ENCODE measurements at places on chromosomes 7 and 10. TPM values are rescaled to one million over a fixed set of nuclear protein-coding genes. Genes with fewer than 3 reads are reported as not detected.

The CHRM2 gene
- not detected for total RNA-seq

The TLX1 gene
- not detected for total RNA-seq

GRCh38 chr10:31100115-31100601 is 68.5 kb upstream of the ZNF438 start:
- DNase-seq: no peak

DNA sequence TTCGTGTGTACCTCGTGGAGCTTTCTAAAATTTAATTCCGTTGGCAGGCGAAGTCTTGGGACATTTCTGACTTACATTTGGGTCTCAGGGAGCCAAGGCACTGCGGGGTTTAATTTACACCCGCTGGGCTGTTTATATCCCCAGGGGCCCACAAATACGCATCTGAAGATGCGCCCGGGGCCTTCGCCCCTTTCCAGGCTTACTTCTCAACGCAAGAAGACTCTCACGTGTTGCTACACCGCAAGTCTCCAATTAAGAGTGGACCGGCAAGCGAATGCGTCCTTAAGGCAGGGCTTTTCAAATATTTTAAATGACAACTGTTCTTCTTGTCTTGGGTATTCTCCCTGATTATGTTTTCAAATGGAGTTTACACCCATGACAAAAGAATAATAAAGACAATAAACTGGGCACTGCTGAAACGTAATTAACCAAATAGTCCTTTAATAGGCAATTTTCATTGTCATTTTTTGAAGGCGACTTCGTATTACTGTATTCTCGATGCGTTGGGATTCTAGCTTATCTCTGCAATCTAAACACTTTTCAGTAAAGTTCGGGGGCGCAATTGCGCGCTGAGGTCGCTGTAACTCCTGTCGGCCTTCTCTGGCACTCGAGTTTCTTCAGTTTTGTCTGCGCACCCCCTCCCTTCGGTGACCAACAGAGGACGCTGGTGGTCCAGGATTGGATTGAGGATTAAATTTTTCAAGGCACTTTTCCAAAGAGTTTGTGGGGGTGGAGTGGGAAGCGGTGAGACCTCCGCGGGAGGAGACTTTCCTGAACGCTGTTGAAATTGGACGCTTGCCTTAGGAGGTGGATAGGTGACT is 837 bp upstream of the IGFBP3 start:
- DNase-seq: peak; percentile 67

DNA sequence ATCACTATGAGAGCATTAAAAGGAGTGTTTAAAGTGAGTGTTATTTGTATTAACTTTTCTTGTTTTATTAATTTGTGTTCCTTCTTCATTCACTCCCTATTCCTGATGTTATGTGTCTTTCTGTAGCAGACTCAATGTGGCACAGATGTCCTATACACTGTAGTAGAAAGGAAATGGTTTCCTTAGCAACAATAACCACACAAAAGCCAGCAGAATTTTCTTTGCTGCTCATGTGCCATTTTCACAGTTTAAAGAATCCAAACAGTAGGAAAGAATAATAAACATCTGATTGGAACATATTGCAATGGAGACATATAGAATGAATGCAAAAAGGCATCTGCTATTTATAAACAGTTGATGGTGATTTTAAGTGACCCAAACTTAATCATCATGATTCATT is 763.6 kb downstream of the PHTF2 start:
- DNase-seq: no peak

GRCh38 chr10:113477451-113477850 is 75.4 kb upstream of the HABP2 start:
- DNase-seq: no peak

GRCh38 chr10:73887294-73888039 is 13.1 kb upstream of the CAMK2G start:
- DNase-seq: peak; percentile 52

Measured in tibial nerve (tissue), 4 donors.